Testis (tissue), 5 donors: ENCODE measurements at places on chromosomes 7 and 10. TPM values are rescaled to one million over a fixed set of nuclear protein-coding genes. Genes with fewer than 3 reads are reported as not detected.

DNA sequence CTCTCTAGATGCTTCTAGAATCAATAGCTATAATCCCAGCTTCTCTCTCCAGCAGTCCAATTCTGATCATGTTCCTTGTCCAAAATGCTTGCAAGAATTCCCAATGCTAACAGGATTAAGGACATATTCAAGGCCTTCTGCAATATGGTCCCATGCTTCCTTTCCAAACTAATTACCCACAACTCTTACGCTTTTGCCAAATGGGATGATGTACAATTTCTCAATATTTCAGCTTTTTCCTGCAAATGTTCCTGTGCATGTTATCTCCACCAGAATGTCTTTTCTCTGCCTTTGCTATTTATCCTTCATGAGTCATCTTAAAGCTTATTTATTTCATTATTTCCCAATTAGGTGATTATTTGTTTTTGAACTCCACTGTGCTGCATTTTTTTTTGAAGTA is 556.4 kb downstream of the SORCS1 start:
- H3K27me3 ChIP-seq: no peaks in the 10 kb centered on the region
- no peaks in the 10 kb centered on the region for H3K36me3 ChIP-seq
- no peak for DNase-seq
- H3K27ac ChIP-seq: no peak overlapping the region

DNA sequence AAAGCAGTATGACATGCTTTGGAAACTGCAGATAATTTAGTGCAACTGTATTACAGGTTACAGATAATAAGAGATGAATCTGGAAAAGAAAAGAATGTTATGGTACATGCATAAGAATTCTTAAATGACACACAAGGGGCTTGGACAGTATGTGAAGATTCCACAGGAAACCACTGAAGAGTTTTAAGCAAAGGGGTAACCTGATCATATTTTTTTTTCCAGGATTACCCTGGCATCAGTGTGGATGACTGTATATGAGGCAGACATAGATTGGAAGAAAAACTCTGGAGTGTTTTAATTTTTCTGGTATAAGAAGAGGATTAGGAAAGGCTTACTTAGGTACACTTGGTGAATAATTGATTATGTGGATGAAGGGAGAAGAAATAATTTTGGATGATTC is 8.1 kb downstream of the TFPI2 start:
- no peaks in the 10 kb centered on the region for H3K27me3 ChIP-seq
- H3K4me1 ChIP-seq: no peaks in the 10 kb centered on the region
- no peak overlapping the region for H3K27ac ChIP-seq
- no peak for DNase-seq
- H3K36me3 ChIP-seq: no peaks in the 10 kb centered on the region

GRCh38 chr7:56479748-56480147 is 363.5 kb upstream of the NUPR2 start:
- H3K4me1 ChIP-seq: no peaks in the 10 kb centered on the region
- no peak for DNase-seq
- H3K27ac ChIP-seq: no peak overlapping the region
- H3K27me3 ChIP-seq: no peaks in the 10 kb centered on the region
- no peaks in the 10 kb centered on the region for H3K36me3 ChIP-seq

DNA sequence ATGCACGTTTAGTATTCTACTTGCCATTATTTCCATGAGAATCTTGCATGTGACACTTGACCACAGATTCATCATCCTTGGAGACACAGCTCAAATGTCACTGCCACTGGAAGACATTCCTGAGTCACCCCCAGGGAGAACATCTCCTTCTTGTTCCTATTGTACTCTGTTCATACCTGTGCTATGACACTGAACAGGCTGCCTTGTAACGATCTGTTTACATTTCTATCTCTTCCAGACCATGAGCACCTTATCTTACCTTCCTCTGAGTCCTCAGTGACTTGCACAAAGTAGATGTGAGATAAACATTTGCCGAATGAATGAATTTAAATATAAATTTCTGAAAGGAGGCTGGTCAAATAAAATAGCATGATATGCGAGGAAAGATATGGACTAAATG is 331.9 kb upstream of the LRRN3 start:
- H3K4me1 ChIP-seq: no peaks in the 10 kb centered on the region
- no peaks in the 10 kb centered on the region for H3K27me3 ChIP-seq
- no peaks in the 10 kb centered on the region for H3K36me3 ChIP-seq
- H3K4me3 ChIP-seq: no peak overlapping the region
- H3K27ac ChIP-seq: no peak overlapping the region
- DNase-seq: no peak

GRCh38 chr10:23362879-23363792 is 18.5 kb upstream of the C10orf67 start:
- no peak for DNase-seq
- no peaks in the 10 kb centered on the region for H3K27me3 ChIP-seq
- no peak overlapping the region for H3K27ac ChIP-seq
- no peaks in the 10 kb centered on the region for H3K4me1 ChIP-seq

DNA sequence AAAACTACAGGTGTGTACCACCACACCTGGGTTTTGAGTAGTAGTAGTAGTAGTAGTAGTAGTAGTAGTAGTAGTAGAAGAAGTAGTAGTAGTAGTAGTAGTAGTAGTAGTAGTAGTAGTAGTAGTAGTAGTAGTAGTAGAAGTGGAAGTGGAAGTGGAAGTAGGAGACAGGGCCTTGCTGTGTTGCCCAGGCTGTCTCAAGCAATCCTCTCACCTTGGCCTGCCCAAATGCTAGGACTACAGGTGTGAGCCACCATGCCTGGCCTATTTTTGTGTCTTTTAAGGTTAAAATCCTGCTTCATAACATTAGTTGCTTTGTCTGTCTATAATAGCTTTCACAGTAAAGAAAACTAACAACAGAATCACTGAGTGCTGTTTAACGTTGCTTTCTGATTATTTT is 111.7 kb downstream of the PODXL start:
- no peaks in the 10 kb centered on the region for H3K4me1 ChIP-seq
- no peak overlapping the region for H3K27ac ChIP-seq
- DNase-seq: no peak
- no peaks in the 10 kb centered on the region for H3K27me3 ChIP-seq
- no peak overlapping the region for H3K4me3 ChIP-seq

GRCh38 chr7:156178214-156178613 is 366.0 kb upstream of the SHH start:
- DNase-seq: no peak
- H3K4me3 ChIP-seq: no peak overlapping the region
- H3K4me1 ChIP-seq: no peaks in the 10 kb centered on the region
- H3K36me3 ChIP-seq: no peaks in the 10 kb centered on the region
- no peaks in the 10 kb centered on the region for H3K27me3 ChIP-seq

DNA sequence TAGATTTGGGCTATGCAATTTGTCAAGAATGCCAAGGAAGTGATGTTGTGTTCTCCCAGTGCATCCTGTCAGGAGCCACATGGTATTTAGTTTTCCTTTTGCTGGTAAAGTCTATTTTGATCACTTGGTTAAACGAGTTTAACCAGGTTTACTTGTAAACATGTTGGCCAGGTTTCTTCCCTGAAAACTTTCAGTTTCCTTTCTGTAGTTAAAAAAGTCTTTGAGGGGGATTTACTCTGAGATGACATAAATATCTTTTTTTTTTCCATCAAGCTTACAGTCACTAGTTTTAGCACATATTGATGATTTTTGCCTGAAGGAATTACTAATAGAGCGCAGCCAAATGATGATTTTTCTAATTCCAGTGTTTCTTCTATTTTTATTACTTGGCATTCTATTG is 320.5 kb downstream of the PHF14 start:
- no peaks in the 10 kb centered on the region for H3K4me1 ChIP-seq
- no peak overlapping the region for H3K4me3 ChIP-seq
- DNase-seq: no peak
- H3K36me3 ChIP-seq: no peaks in the 10 kb centered on the region
- H3K27me3 ChIP-seq: no peaks in the 10 kb centered on the region

- no peaks in the 10 kb centered on the region for H3K27me3 ChIP-seq
- no peak overlapping the region for H3K27ac ChIP-seq
- no peaks in the 10 kb centered on the region for H3K36me3 ChIP-seq
- no peaks in the 10 kb centered on the region for H3K4me1 ChIP-seq
- no peak overlapping the region for H3K4me3 ChIP-seq
- DNase-seq: no peak
These were observed 1.7 kb upstream of the TAS2R5 start for GRCh38 chr7:141788296-141788695.

DNA sequence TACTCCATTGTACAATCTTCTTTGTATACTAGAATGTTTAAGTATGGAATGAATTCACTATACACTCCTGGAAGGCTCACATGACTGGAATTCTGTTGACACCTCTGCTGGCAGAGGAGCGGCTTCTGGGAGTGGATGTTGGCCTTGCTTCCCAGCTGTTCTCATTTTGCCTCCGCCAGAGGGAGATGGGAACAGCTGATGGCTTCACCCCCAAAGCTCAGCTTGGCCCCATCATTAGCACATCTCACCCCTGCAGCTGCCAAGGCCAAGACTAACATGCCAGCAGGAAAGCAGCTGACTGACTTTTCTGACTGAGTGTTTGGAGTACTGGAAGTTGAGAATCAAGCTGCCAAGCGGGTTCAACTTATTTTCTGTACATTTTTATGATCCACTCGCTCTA is 15.1 kb downstream of the ADAM12 start:
- H3K4me3 ChIP-seq: no peak overlapping the region
- H3K27ac ChIP-seq: no peak overlapping the region
- no peaks in the 10 kb centered on the region for H3K36me3 ChIP-seq
- H3K4me1 ChIP-seq: no peaks in the 10 kb centered on the region

- no peaks in the 10 kb centered on the region for H3K36me3 ChIP-seq
- no peaks in the 10 kb centered on the region for H3K27me3 ChIP-seq
- DNase-seq: no peak
These were observed 308.4 kb downstream of the RPS24 start for GRCh38 chr10:78341953-78342614.

DNA sequence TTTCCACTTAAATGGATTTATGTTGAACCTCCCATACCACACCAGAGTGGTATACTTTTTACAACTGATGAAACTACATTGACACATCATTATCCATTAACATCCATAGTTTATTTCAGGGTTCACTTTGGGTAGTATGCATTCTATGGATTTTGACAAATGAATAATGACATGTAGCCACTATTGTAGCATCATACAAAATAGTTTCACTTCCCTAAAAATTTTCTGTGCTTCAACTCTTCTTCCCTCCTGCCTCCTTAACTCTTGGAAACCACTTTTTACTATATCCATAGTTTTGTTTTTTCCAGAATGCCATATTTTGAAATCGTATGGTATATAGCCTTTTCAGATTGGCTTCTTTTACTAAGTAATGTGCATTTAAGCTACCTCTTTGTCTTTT is 199.5 kb upstream of the TMEM196 start:
- no peak for DNase-seq
- no peaks in the 10 kb centered on the region for H3K4me1 ChIP-seq
- H3K27me3 ChIP-seq: no peaks in the 10 kb centered on the region
- H3K27ac ChIP-seq: no peak overlapping the region
- H3K36me3 ChIP-seq: no peaks in the 10 kb centered on the region

- DNase-seq: no peak
- no peak overlapping the region for H3K4me3 ChIP-seq
- H3K27ac ChIP-seq: no peak overlapping the region
- no peaks in the 10 kb centered on the region for H3K36me3 ChIP-seq
These were observed 346.5 kb downstream of the TYW1 start for GRCh38 chr7:67343114-67343513.

DNA sequence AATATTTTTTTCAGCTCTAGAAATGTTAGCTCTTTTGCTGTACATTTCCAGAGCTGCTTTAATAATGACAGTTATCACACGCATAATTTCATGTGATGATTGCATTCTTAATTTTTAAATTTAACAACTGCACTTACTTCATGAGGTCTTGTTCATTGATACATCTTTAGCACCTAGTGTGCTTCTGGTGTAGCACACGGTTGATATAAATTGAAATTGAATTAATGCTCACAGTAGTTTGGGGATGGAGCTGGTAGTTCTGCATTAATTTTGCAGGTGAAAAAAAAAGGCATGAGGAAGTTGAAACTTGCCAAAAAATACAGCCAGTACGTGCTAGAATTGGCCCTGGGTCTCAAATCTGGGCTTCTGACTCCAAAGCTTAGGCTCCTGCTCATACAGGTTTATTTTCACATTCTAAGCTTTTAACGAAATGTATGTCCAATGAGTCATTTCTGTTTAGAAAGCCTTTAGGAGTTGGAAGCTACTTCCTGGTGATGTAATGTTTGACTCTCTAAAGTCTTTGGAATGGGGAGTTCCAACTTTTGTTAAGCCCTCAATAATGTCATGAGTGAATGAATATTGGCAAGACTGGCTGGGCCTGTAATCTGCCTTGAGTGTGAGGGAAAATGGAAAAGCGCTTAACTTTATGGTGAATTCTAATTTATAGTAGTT is 62.5 kb downstream of the DAGLB start:
- no peak overlapping the region for H3K4me3 ChIP-seq
- no peaks in the 10 kb centered on the region for H3K36me3 ChIP-seq
- no peak overlapping the region for H3K27ac ChIP-seq
- H3K4me1 ChIP-seq: peaks cover 25% of the 10 kb centered on the region
- no peaks in the 10 kb centered on the region for H3K27me3 ChIP-seq
- no peak for DNase-seq

DNA sequence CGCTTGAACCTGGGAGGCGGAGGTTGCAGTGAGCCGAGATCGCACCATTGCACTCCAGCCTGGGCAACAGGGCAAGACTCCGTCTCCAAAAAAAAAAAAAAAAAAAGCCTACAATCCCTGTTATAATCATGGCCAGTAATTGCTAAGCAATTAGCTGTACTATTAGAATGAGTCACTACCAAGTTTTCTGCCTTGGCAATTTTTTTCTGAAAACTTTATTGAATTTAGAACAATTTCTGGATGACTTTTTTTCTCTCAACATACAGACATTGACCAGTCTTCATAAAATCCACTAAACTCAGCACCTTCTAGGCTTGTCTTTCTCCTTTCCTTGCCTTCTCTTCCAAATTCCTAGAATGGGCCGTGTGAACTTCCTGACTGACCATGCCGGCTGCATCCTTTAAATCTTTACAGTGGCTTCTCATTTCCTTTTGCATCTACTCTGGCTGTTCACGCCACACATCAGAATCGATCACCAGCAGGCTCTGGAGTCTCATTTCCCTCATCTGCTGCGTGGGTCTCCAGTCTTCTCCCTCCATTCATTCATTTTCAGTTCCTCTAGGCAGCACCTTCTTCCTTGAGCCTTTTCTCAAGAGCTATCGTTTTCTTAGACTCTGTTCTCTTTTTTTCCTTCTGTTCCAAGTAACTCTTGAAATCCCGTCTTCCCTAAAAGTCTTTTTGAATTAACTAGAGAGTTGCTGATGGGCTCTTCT is 107.9 kb downstream of the KAT6B start:
- no peaks in the 10 kb centered on the region for H3K27me3 ChIP-seq
- no peak overlapping the region for H3K27ac ChIP-seq
- no peak overlapping the region for H3K4me3 ChIP-seq
- peaks cover 10% of the 10 kb centered on the region for H3K4me1 ChIP-seq
- no peak for DNase-seq
- H3K36me3 ChIP-seq: no peaks in the 10 kb centered on the region

FAM25C gene
- total RNA-seq: not detected

ZNF25 gene
- total RNA-seq: 12.7 TPM

LIPM gene
- not detected for total RNA-seq

RNF32 gene
- 63.8 TPM for total RNA-seq

TUBB8 gene
- total RNA-seq: 2.0 TPM

NUDT13 gene
- 5.6 TPM for total RNA-seq

HPS1 gene
- total RNA-seq: 73.4 TPM

TAS2R5 gene
- 13.4 TPM for total RNA-seq

DNAJC30 gene
- 25.0 TPM for total RNA-seq
